Spleen (tissue), 13 donors: ENCODE measurements at places on chromosomes 16 and 17. TPM values are rescaled to one million over a fixed set of nuclear protein-coding genes. Genes with fewer than 3 reads are reported as not detected.

GRCh38 chr17:81987161-81987770, 9.8 kb downstream of the ASPSCR1 start:
- DNase-seq = no peak

GRCh38 chr16:11033629-11034420, 89.5 kb downstream of the CLEC16A start:
- no peak for DNase-seq

DNA sequence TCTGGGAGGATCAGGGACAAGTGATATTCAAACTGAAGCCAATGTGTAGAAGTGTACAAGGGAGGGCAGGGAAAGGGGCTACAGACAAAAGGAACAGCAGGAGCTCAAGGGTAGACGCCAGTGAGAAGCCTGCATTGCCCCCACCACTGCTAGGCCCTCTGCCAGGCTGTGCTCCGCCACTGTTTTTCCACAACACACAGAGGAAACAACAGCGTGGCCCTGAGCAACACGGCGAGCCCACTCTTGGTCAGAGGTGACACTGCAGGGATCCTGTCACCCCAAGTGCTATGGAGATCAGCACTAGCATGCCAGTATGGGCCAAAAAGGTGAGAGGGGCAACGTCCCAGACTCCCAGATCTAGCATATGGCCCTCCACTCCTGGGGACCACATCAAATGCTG, 23.4 kb downstream of the MYO18A start:
- peak; percentile 77 for DNase-seq

GRCh38 chr17:2701161-2701995, 10.2 kb downstream of the CLUH start:
- DNase-seq = peak; percentile 72

GRCh38 chr17:431494-431893, 78.9 kb upstream of the RPH3AL start:
- no peak for DNase-seq

GRCh38 chr17:5249615-5250014, 15.0 kb upstream of the SCIMP start:
- peak; percentile 65 for DNase-seq

- no peak for DNase-seq
Measured at GRCh38 chr16:89366561-89367537, 123.5 kb downstream of the ANKRD11 start.

GRCh38 chr16:7456211-7456610, 123.6 kb downstream of the RBFOX1 start:
- DNase-seq = no peak

- peak; percentile 15 for DNase-seq
Measured at GRCh38 chr16:12160815-12161550, 184.4 kb downstream of the SNX29 start.

DNA sequence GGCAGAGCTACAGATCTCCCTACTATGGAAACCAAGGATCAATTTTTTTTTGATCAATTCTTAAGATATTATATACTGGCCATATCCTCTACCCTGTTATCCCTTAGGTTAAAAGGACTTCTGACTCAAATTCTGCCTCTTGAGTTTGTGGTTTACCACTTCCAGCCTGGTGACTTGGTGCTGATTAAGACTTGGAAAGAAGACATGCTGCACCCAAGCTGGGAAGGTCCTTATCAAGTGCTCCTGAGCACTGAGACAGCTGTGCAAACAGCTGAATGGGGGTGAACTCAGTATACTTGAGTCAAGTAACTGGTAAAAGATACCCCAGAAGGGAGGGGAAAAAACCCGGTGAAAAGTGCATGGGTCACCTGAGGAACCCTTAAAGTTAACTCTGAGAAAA, 20.5 kb upstream of the SPACA3 start:
- DNase-seq = no peak

DNA sequence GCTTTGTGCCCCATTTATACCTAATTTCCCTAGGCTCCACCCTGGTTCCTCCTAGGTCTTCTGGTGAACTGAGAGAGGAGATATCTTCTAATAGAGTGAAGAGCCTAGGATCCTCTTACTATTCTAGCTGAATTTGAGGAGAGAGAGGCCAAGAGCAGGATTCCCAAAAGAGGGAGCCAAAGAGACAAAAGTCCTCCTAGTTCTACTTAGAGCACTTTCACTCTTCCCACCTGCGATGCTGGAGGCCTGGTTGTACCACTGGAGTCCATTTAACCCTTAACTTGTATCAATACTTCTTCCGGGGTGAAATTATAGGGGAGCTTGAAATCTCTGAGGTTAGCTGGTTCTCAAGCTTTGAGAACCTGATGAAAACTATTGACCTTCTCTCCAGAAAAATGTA, 3.4 kb upstream of the SSH2 start:
- no peak for DNase-seq

GRCh38 chr16:76956841-76957240, 234.1 kb upstream of the MON1B start:
- DNase-seq = no peak

GRCh38 chr17:48132385-48132784, 24.8 kb downstream of the SNX11 start:
- DNase-seq = no peak

The CCL4 gene
- 15.8 TPM for polyA plus RNA-seq

The PTX4 gene
- 0.03 TPM for polyA plus RNA-seq

The IGF2BP1 gene
- 0.17 TPM for polyA plus RNA-seq

The IRX3 gene
- polyA plus RNA-seq = 0.03 TPM

The IKZF3 gene
- polyA plus RNA-seq = 17.5 TPM

The IRF8 gene
- 103 TPM for polyA plus RNA-seq

The RNF166 gene
- polyA plus RNA-seq = 132 TPM

The C16orf46 gene
- polyA plus RNA-seq = 0.38 TPM

The PAQR4 gene
- polyA plus RNA-seq = 2.1 TPM

The KIF18B gene
- polyA plus RNA-seq = 1.5 TPM

The PLSCR3 gene
- polyA plus RNA-seq = 31.3 TPM
